ENCODE measurements at places on chromosomes 5 and 9.

DNA sequence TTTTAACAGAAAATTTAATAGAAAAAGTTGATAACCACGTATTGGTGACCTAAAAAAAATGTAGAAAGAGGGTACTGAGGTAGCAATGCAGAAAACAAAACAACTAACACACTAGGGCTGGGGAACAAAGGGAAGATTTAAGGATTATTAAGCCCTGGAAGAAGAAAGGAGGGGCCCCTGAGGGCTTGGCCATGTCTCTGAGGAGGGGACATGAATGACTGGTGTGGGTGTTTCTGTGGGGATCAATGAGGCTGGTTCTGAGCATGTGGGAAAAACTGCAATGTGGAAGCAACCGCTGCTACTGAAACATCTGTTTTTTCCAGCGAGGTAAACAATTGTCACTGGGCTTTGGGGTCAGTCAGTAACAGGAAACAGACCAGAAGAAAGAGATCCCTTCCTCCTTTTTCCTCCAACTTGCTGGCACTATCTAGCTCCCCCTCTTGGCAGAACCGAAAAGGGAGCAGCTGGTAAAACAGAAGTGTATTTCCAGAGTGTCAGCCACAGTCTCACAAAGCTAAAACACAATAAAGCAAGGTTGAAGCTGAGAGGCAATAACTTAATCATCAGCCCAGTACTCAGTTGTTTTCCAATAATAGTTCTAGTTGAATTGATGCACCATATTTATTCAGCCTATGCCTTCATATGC lies 48.3 kb downstream of the ATPSCKMT start:
- no peak for DNase-seq

- DNase-seq, result peak; percentile 77
Measured at GRCh38 chr5:78907255-78907891, 77.7 kb downstream of the ARSB start.

- no peak for DNase-seq
Measured at GRCh38 chr5:119353686-119354366, 2.0 kb upstream of the TNFAIP8 start.

GRCh38 chr5:180821538-180821937 lies 18.9 kb upstream of the MGAT1 start:
- no peak for DNase-seq

GRCh38 chr5:80659106-80659505 lies 4.3 kb upstream of the DHFR start:
- DNase-seq, result peak; percentile 45

DNA sequence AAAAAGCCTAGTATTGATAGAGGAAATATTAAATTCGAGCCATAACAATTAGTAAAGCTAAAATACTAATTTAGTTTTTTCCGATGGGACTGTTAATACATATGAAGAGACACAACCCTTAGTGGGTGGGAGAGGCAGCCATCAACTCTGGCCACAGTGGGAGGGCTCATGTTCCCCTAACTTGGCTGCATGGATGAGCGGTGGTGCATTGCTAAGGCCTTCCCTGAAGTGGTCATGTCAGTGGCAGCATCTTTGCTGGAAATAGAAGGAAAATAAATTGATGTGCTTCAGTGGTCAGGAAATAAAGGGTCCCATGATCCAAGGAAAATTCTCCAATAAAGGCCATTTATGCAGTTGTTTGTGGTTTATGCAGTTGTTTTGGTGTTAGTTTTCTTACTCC lies 33.9 kb upstream of the F2RL2 start:
- DNase-seq, result no peak

GRCh38 chr5:148829248-148829594 lies 2.8 kb downstream of the ADRB2 start:
- no peak for DNase-seq

- no peak for DNase-seq
Measured at GRCh38 chr9:12712532-12712931, 19.3 kb downstream of the TYRP1 start.

- peak; percentile 3 for DNase-seq
Measured at GRCh38 chr5:62371409-62371808, 32.3 kb downstream of the DIMT1 start.

- DNase-seq, result no peak
Measured at GRCh38 chr5:2704111-2704510, 47.4 kb downstream of the IRX2 start.

GRCh38 chr5:68273717-68274409 lies 58.3 kb downstream of the PIK3R1 start:
- no peak for DNase-seq

DNA sequence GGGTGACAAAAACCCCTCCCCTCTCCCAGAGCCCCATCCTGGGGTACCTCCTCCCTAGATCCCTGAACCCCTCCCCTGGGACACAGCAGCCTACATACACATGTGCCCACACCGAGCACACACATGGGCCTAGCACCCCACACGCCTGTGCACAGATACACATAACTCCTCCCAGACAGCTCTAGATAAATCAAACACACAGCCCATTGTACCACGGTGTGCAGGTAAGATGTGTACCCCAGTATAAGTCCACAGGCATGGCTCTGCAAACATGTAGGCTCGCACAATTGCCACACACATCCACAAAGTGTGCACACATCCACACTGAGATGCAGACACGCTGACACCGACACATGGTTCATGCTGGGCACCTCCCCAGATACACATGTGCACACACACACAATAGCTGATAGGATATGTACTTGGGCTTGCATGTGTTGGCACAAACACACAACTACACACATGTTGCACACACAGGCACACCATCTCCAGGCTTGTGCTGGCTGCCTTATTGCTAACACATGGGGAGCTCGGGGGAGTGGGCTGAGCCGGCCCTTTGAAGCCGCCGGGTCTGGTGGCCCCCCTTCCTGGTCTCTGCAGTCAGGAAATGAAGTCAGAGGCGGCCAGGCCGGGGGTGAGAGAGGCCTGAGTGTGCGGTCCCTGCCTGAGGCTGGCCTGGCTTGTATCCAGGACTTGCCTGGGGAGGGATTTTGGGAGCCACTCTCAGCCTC lies 30.2 kb downstream of the GOLGA2 start:
- peak; percentile 69 for DNase-seq

- no peak for DNase-seq
Measured at GRCh38 chr5:97049175-97049574, 93.2 kb downstream of the LIX1 start.

DNA sequence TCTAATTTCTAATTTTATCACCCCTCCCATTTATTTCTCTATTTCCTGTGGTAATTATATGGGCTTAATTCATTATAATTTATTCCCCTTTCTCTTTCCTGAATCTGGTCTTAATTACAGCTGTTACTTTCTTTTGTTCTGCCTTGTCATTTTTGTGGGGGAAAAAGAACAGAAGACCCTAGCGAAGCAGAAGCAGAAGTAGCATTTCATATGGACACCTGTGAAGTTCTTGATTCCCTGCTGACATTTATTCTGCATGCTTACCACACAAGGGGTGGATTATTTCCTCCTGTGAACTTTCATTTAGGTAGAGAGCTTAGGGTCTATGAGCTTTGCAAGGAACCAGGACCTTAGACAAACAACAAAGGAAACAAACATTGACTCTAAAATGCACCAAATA lies 33.3 kb downstream of the GAPT start:
- DNase-seq, result no peak

DNA sequence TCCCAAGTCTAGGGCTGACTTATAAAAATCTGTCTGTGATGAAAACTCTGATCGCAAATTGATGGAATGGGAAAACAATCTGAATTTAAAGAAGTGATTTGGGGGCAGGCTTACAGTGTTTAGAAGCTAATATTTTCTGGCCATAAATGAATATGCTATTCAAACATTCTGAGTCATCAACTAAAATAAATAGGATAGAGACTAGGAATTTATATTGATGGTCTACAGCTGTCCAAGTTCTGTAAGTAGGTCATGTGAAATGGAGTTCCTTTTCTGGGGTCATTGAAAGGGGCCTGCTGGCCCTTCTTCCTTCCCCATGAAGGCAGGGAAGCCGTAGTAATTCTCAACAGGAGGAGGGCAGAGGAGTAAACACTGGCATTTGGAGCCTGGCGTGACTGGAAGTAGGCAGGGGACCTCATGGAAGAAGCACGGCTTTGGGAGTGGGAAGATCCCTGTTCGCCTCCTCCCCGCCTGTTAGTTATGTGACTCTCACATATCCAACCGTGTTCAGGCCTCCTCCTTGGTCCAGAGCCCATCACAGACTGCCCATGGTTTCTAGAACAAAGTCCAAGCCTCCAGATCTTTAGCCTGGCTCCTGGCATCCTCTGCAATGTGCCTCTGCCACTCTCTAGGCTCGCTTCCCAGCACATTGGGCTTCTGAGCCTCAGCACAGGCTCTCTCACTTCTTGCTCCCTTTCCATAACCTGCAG lies 31.7 kb downstream of the ALG2 start:
- DNase-seq, result no peak

GRCh38 chr9:100759215-100759614 lies 181.3 kb downstream of the CAVIN4 start:
- DNase-seq, result no peak

GRCh38 chr5:1136814-1137213 lies 25.0 kb upstream of the SLC12A7 start:
- DNase-seq, result no peak

GRCh38 chr5:134517553-134517952 lies 7.9 kb upstream of the JADE2 start:
- no peak for DNase-seq

DNA sequence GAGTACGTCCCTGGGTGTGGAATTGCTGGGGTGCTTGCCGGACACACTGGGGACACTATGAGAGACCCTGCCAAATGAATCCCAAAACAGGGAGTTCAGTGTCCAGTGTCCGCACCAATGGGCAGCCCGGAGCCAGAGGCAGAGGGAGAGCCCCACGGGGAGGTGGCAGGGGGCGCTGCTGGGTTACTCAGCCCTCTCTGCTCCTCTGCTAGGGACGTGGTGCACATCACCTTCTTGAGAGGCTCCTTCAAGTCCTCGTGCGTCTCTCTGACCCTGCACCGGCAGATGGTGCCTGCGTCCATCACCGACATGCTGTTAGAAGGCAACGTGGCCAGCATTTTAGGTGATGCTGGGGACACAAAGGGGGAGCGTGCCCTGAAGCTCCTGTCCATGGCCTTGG lies 20.8 kb downstream of the STKLD1 start:
- DNase-seq, result peak; percentile 21

GRCh38 chr5:93302711-93303110 lies 278.3 kb downstream of the NR2F1-AS1 start:
- no peak for DNase-seq

- DNase-seq, result peak; percentile 73
Measured at GRCh38 chr5:112689155-112689909, 48.4 kb upstream of the APC start.

GRCh38 chr5:131848662-131849061 lies 51.8 kb upstream of the FNIP1 start:
- DNase-seq, result no peak

GRCh38 chr5:8908055-8908683 lies 637.7 kb downstream of the SEMA5A start:
- DNase-seq, result peak; percentile 13

- DNase-seq, result peak; percentile 59
Measured at GRCh38 chr9:21455320-21455719, 15.1 kb downstream of the IFNA1 start.

DNA sequence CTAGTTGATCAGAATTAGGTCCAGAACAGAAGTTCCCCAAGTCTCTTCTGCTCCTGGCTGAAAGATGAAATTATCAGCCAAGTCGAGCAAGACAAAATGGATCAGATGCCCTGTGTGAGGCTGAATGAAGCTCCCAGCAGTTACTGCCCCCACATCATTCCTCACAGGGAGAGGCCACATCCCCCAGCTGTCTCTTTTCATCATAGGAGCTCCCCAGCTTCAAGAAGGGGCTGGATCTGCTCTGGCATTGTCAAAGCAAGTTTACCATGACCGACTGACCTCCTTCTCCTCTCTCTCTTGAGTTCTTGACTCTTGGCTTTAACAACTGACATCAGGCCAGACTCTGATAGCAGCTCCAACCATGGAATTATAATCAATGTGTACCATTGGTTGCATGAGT lies 133.3 kb upstream of the RAD23B start:
- DNase-seq, result no peak

DNA sequence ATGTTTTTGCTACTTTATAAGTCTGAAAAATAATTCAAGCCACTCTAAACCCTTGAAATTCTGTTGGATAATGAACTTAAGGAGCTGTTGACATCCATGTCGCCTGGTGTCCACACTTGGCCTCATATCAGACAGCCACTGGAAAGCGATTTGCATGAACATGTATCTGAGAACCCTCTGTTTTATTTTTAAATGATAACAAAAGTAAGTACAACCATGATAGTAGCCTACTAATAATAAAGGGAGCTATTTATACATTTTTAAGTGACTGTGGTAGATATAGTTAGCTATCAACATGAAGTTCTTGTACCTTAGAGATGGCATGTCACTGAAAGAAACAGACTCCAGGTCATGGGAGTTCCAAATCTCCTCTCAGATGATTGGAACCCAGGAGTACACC lies 53.3 kb downstream of the PLCXD3 start:
- DNase-seq, result no peak

DNA sequence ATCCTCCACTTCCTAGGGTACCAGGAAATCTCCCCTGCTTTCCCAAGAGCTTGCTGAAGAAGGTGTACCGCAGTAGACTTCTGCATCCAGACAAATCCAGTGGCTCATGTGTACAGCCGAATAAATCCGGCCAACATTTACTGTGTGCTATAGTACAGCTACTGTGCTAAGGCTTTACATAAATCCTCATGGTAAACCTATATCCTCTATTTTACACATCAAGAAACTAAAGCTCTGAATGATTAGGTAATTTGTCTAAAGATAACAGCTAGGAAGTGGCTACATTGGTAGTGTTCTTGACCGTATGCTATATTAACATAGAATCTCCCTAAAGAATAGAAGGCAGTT lies 511 bp upstream of the WDR41 start:
- no peak for DNase-seq

GRCh38 chr9:70474413-70474812 lies 60.0 kb upstream of the KLF9 start:
- no peak for DNase-seq

DNA sequence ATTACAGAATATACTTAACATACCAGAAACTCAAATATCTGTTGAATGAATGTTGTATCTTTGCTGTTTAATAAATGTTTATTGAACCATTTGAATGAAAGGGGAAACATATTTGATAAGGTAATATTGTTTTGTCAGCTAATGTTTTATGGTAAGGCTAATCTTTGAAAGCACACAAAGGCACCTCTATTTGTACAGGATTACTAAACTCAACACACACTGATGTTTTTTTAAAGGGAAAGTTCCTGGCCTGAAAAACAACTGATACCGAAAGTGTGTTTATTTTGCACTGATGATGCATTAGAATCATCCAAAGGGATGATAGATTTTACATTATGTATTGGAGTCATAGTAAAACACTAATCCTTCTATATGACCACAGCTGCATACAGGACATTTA lies 82.5 kb downstream of the ADCY2 start:
- no peak for DNase-seq

Data from AG08395 (cell line).